ENCODE measurements at places on chromosomes 4 and X. TPM values are rescaled to one million over a fixed set of nuclear protein-coding genes. Genes with fewer than 3 reads are reported as not detected.

DNA sequence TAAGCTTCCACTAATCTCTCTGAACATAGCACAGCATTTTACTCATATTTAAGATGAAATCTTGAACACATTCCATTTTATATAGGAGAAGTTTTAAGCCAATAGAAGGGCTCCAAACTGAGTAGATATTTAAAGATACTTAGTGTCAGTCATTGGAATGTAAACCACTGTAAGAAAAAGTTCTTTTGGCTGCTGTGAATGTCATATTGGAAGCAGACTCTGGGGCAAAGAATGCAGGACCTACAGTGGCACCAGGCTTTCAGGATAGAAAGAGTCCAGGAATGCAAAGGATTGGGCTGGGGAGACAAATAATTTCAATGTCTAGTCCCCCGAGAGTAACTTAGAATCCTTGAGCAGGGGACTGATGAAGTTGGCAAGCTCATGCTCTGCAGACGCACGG lies 1047.7 kb downstream of the STIM2 start:
- DNase-seq, result no peak

GRCh38 chr4:75180790-75181776 lies 248.2 kb downstream of the PARM1 start:
- no peak for DNase-seq

GRCh38 chr4:7664106-7664505 lies 229.4 kb upstream of the PSAPL1 start:
- no peak for DNase-seq

Gene GUCY1B1
- total RNA-seq, result 14.7 TPM

Gene FMR1NB
- not detected for total RNA-seq

DNA sequence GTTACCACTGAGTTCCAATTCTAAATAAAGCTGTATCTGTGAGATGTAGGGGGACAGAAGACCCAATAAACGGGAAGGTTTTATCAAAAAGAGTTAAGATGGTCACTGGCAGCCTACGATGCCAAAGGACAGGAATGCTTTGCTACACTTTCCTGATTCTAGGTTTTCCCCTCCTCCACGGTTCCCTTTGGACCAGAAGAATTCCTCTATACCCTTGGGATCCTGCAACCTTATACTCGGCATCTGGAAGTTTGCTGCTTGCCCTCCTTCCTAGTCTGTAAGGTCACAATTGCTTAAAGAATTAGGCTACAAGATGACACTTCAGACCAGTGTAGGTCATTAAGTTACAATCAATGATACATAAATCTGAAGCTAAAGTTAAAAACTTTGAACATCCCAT lies 64.3 kb downstream of the SCML2 start:
- DNase-seq, result no peak

Gene HELT
- total RNA-seq, result not detected
